ENCODE measurements at places on chromosomes 12 and 14.

GRCh38 chr14:95237958-95238340 is 80.6 kb upstream of the DICER1 start:
- no peak for DNase-seq

- DNase-seq: no peak
These were observed 38.8 kb upstream of the TDRD9 start for GRCh38 chr14:103889313-103890051.

GRCh38 chr14:53330441-53330840 is 177.3 kb upstream of the DDHD1 start:
- no peak for DNase-seq

DNA sequence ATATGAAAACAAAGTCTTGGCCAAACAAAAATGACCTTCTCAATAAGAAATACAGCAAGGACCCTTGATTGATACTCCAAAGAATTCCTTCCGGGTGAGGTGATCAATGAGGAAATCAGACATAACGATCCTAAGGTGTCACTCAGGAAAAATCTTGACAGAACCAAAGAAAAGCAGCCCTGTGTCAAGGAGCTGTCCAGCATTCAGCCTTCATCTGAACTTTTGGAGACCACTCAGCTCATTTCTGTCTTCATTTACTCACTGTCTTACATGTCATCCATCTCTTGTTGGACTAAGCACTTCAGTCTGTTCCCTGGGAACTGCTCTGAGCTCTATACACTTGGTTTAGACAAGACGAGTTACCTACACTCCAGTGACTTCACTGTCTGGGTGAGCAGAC is 179.9 kb downstream of the GRIN2B start:
- DNase-seq: no peak

- DNase-seq: peak; percentile 9
These were observed 116.5 kb downstream of the GPHN start for GRCh38 chr14:66624336-66624937.

- DNase-seq: no peak
These were observed 316.3 kb downstream of the SLC6A15 start for GRCh38 chr12:84596266-84596665.

GRCh38 chr12:26833743-26834490 is 923 bp upstream of the ITPR2 start:
- peak; percentile 8 for DNase-seq

- DNase-seq: no peak
These were observed 86.1 kb downstream of the MYF5 start for GRCh38 chr12:80802652-80803400.
